ENCODE measurements at places on chromosomes 5 and 9.

DNA sequence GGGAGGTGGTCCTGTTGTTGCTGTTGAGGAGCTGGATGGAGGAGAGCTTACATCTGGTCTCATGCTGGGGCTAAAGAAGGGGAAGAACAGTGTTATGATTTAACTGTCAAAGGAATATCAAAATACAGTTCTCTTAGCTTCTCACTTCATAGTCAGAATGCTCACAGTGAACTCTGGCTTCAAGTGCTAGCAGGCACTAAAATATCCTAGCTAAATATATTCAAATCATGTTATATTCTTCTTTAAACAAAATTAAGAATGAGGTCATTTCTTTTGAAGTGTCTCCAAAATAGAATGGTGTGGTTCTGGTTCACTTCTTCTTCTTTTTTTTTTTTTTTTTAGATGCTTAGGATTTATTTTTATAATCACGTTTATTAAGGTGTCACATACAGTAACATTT is 89.4 kb downstream of the NR3C1 start:
- no peak for DNase-seq

GRCh38 chr5:13606051-13606450 is 338.4 kb downstream of the DNAH5 start:
- DNase-seq, result no peak

DNA sequence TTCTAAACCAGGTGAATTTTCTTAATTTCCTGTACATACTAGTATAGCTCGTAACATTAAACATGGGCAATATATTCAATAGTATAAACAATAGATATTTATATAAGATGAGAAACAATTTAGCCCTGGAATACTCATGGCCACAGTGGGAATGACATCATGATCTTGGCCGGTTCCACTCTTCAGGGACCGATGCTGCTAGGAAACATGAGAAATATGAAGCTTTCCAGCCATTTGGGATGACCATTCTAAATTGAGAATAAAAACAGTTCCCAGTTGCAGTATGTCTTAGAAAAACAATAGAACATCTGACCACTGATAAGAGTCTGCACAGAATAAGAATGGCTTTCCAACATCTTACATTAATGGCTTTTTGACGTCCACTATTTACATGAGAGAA is 33.3 kb upstream of the SLCO6A1 start:
- DNase-seq, result no peak

DNA sequence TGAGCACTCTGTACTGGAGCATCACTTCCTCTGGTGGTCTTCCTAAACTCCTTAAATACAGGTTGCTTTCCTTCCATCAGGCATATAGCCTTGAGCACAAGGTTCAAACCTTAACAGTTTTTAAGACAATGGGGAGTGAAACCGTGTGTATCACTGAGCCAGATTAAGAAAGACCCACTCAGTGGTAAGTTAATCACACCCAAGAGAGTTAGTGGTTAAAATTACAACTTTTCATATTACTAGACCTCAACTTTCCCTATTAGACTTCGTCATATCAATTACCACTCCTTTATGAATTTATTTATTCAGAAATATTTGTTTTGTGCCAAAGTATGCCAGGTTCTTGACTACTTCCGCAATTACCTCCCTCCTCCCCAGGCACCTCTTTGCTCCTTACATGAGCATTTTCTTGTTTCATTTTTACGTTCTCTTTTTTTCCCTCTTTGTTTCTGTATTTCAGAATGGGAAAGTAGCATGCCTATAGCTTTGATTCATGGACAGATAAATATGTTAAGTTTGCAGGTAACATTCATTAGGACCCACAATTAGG is 351.0 kb downstream of the KIAA0825 start:
- no peak for DNase-seq

- no peak for DNase-seq
These were observed 8.4 kb downstream of the EEIG1 start for GRCh38 chr9:127972236-127972871.

DNA sequence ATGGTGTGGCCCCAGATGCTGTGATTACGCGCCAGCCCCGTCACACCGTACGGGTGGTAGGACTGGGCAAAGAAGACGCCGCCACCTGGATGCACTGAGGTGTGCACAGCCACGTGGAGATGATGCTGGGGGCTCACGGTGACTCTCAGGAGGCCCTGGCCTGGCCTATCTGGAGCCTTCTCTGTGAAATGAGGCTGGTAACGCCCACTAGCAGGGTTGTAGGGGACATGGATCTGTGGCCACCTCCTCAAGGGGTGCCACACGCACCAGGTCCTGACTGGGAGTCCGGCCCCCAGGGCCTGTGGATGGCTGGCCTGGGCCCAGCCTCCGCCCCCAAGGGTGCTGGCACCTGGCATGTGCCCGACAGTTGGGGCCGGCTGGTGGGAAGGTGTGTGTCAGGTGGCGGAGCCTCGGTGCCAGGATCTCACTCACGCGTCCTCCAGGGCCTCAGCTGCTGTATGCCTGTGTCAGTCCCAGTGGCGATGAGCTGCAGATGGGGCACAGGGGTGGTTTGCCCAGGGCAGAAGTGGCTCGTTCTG is 32.4 kb downstream of the NEK6 start:
- DNase-seq, result peak; percentile 26

- DNase-seq, result no peak
These were observed 798 bp downstream of the MEGF9 start for GRCh38 chr9:120713257-120714087.

DNA sequence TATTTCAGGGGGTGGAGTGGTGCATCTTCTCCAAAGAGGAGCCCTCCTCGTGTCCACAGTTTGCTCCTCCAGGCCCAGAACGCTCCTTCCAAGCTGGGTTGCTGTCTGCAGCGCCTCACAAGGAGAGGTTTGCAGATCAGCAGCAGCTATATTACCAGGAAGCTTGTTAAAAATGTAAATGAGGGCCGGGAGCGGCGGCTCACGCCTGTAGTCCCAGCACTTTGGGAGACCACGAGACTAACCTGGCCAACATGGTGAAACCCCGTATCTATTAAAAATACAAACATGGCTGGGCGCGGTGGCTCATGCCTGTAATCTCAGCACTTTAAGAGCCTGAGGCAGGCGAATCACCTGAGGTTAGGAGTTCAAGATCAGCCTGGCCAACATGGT is 25.0 kb upstream of the FRMPD1 start:
- DNase-seq, result no peak

GRCh38 chr9:82148901-82149461 is 160.4 kb downstream of the SPATA31D1 start:
- DNase-seq, result no peak

- DNase-seq, result no peak
These were observed 10.9 kb downstream of the PTPN3 start for GRCh38 chr9:109487247-109487646.

GRCh38 chr5:4880304-4880741 is 259.8 kb upstream of the ADAMTS16 start:
- DNase-seq, result no peak

GRCh38 chr5:14946815-14947620 is 75.4 kb upstream of the ANKH start:
- no peak for DNase-seq

- DNase-seq, result no peak
These were observed 272.8 kb downstream of the CWC27 start for GRCh38 chr5:65041296-65042158.

GRCh38 chr9:91408475-91408874 is 15.2 kb downstream of the NFIL3 start:
- DNase-seq, result no peak

DNA sequence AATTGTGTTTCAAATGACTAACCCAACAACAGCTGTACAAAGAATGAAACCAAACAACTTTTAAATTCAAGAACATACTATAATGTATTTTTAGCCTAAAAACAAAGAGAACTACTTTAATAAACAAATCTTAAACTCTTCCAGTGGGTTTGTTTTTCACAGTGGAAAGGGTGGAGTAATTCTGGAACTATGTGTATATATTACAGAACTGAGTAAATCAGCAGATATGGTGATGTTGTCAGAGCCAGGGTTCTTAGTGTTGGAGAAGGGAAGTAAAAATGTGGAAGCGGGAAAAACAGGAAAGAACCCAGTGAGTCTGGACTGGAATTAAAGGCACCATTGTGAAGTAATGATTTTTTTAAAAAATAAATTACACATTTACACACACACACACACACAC is 144.9 kb downstream of the CDK5RAP2 start:
- no peak for DNase-seq

- no peak for DNase-seq
These were observed 275.7 kb upstream of the MSX2 start for GRCh38 chr5:174448662-174449061.

GRCh38 chr9:123812984-123813383 is 116.9 kb downstream of the DENND1A start:
- no peak for DNase-seq

- no peak for DNase-seq
These were observed 2403.7 kb upstream of the C9orf72 start for GRCh38 chr9:29976981-29977380.

GRCh38 chr5:157994906-157995519 is 136.1 kb upstream of the CLINT1 start:
- peak; percentile 52 for DNase-seq

DNA sequence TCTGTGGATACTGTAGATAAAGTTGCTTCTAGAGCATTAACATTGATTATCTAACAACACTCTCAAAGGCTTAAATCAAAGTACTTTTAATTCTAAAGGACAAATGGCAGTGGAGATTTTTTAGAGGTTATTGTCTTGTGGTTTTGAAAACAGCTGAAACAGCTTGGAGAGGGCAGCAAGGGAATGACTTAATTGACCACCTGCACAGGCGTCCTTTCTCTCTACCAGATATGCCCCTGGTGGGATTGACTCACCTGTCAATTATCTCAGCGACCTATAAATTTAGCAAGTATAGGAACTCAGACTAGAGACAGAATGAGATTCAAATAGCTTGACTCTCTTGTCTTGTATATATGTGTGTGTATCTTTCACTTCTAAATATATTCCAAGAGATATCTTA is 13.5 kb downstream of the ARL14EPL start:
- no peak for DNase-seq

- DNase-seq, result no peak
These were observed 95.3 kb upstream of the SLC27A6 start for GRCh38 chr5:128869970-128870369.

GRCh38 chr9:116391306-116391900 is 237.8 kb downstream of the PAPPA start:
- DNase-seq, result no peak

GRCh38 chr5:172454358-172455086 is at the start of gene SH3PXD2B:
Gene SH3PXD2B, minus strand, starts transcription at chr5:172454525. Its CDS starts 173 bp downstream, at chr5:172454352.
- peak; percentile 74 for DNase-seq

DNA sequence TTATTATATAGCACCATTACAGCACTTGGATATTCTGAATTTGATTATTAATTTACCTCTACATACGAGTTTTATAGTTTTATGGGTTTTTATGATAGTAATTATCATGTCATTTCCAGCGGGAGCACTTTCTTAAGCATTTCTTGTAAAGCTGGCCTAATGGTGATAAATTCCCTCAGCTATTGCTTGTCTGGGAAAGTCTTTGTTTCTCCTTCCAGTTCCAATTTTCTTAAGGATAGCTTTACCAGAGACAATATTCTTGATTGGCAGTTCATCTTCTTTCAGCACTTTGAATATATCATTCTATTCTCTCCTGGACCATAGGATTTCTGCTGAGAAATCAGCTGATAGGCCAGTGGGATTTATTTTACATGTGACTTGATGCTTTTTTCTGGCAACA is 505.4 kb downstream of the TMEM232 start:
- DNase-seq, result no peak

DNA sequence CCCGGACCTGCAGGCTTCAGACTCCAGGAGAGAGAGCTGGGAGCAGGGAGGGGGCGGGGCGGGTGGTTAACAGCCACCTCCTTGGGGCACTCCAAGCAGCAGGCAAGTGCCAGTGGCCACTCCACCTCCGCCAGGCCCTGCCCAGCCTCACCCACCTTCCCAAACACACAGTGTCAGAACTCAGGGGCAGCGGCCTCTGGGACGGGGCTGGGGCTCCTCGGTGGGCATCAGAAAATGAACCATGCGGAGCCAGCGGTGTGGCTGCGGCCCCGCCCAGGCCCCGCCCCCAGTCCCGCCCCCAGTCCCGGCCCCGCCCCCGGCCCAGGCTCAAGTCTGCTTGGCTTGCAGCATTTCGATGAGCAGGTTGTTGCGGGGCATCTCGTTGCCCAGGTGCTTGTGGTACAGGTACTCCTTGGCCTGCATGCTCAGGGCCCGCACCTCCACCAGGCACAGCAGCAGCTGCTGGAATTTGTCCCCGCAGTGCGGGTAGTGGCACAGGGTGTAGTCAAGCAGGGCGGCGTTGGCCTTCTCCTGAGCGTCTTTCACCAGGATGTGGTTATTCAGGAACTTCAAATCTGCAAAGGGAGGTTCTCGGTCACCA is 24.7 kb downstream of the NR5A1 start:
- DNase-seq, result no peak

DNA sequence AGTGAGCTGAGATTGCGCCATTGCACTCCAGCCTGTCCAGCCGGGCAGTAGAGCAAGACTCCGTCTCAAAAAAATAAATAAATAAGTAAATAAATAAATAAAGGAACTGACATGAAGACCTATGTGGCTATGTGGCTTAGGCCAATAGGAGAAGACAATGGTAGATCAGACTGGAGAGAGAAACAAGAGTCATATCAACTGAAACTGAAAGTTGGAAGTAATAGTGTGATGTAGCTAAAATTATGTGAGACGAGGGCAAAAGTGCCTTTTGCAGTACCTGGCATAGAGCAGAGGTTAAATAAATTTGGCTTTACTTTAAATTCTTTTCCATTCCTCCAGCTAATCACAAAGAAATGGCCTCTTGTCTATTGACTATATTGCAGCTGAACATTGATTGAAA is 7.3 kb downstream of the FBP2 start:
- DNase-seq, result no peak

DNA sequence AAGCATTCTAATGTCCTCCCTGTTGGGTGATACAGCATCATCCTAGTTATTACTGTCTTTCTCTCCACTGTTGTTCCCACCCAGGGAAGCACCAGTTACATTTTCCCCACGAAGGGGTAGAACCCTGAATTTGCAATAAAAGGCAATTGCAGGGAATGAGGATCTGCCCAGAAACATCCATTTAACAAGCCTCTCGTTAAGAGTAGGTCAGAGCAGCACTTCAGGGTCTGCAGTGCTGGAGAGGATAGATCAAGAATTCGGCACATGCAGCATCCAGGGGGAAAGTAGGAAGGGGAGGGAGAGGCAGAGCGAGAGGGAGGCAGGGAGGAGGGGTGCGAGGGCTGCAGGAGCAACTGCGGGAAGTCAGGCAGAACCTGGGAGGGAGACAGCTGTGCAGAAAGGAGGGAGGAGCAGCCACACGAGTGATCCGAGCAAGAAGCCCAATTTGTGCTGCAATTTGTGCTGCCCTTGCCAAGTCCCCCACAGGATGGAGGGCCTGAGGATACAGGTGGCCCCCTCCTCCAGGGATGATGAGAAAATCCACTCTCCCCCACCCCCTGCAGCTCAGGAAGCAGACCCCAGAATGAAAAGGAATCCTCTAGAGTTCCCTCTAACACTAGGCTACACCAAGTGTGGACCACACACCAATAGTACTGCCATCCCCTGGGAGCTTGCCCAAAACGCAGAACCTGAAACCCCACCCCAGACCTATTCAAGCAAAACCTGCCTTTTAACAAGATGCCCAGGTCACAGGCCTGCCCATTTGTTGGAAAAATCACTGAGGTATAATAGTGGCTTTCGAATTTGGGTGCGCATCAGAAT is 62.2 kb downstream of the EPB41L4B start:
- no peak for DNase-seq

GRCh38 chr9:121201045-121201737 is 478 bp downstream of the RAB14 start:
- no peak for DNase-seq

Data from NCI-H774 (cell line).